NCI-H460 (cell line): ENCODE measurements at places on chromosomes 1 and 21.

DNA sequence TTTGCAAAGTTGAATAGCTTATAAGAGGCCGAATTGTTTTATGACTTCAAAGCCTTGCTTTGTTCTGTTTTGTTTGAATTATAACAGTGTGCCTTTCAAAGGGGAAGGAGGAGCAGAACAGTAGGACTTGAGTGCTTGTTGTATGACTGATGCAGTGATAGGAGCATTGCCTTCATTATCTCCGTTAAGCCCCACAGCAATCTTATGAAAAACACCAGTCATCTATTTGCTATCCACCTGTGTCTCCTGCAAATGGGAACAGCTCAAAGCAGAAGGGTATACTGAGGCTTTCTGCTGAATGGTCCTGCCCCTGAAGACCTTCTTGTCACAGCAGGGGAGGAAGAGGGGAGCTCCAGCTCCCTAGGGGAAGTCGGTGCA, 127.5 kb downstream of the RNF220 start:
- DNase-seq: no peak

GRCh38 chr1:100810360-100810759, 84.3 kb downstream of the EXTL2 start:
- DNase-seq: no peak

DNA sequence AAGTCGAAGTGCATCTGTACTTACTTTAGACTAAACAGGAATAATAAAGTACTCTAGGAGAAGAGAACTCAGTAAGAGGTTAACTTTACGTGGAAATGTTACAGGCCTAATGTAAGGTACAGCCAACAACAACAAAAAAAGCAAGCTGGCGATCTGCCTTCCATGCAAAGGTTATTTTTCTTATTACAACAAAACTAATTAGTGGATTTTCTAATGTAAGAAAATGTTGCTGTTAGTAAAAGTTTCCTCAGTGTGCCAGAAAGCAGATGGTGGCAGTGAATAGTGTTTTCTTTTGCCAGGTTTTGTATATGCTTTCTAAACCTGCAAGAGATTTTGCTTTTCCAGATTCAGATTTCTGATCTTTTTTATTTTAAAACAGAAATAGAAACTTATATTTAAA, 179.2 kb downstream of the NFIA start:
- no peak for DNase-seq

DNA sequence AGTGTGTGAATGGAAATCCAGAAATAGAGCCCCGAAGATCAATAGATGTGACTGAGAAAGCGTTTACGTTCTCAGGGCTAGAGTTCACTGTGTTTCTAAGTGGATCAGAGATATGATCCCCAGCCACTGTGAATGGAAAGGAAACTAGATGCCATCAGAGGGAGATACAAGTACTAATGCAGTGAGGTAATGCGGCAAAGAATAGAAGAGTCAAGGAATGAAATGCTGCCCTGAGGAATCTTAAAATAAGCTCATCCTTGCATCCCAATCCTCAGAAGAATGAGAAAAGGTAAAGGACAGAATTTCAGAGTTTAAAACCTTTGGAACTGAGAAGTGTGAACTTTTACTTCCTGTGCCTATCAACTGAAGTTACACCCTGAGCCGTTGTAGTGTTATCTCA, 165.5 kb upstream of the ESRRG start:
- DNase-seq: no peak

DNA sequence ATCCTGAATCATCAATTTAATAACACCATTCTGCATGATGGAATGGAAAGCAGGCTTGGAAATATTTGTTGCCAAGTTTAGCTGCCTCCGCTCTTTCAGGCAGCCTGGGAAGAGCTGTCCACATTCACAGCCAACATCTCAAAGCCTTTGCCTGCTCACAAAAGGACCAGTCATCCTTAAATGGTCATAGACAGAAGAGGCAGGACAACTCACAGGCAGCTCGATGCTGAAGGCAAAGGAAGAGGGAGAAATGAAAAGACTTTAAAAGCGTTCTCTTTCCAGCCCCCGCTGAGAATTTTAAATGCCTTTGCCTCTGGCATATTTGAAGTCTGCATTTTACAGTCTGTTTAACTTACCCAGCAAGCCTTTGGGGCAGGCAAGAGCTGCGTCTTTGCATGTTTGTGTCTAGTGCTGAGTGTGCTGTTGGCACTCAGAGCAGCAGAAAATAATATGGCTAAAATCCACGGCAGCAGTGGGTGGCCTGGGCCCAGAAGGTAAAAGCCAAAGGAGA, 68.9 kb downstream of the NMNAT2 start:
- DNase-seq: no peak

DNA sequence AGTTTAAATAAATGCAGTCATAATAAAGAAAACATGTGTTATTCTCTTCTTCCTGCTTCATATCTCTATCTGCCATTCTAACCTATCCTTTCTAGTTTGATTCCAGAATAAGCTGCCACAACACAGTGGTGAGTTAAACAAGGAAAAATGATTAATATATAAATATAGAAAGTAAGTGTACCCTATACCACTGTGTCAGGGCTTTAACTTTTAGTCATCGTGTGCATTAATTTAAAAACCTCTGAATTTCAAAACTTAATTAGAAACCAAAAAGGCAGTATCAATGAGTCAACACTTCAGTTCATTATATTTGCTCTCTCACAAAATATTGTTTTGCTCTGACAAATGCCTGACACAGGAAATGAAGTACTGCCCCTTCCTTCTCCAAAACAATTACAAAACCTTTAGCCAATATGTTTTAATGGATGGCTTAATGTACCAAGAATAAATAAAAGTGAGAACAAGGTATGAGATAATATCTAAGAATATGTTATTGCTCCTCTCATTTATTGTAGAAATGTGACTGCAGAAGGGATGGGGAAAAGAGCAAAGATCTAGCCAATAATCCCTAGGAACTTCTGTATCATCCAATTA, 634.8 kb downstream of the KCNT2 start:
- DNase-seq: no peak

DNA sequence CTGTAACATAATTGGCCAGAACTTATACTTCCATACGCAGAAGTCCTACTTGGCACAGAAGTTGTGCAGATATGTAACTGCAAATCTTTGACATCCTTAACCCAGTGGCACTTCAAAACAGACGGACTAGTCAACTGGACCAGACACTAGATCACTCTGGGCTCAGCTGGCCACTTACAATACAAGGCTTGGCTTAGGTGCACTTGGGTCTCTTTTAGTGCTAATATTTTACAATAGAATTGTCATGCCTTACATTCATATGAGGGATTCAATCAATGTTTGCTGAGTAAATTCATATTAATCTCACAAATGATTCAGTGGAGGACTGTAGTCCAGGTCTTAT, 20.1 kb downstream of the XKR8 start:
- no peak for DNase-seq

DNA sequence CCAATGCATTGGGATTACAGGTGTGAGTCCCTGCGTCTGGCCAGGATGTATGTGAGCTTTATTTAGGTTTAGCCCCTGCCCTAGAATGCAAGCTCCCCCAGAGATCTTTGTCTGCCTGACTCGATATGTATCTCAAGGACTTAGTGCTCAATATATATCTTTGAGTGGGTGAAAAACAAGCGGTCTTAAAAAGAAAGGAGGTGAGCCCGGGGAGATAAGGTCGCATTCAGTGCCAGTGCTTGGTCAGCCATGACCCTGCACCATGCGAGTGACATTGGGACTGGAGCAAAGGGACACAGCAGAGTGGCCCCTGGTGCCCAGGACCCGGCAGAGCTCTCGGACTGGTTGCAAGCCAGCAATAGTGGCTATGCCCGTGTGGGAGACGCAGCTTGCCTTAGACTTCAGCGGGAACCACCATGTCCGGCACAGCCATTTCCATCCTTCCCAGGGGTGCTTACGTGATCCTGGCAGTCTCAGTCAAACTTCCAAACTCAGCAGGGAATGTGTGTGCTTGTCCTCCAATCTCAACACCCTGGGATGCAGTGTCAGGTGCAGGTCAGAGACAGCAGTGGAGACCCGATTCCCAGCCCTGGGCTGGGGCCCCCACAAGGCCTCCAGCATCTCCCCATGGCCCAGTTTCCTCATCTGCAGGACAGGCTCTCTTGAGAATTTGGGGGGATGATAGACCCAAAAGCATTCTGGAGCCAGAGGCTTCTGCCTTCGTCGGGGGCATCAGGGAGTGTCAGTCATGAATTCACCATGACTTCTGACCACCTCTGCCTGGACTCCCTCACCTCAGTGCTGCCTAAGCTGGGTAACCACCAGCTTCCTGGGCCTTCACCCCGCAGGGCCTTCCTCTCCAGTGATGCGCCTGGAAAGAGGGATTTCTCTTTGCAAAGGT, 1.8 kb downstream of the MX2 start:
- no peak for DNase-seq

GRCh38 chr1:150558303-150558704, 9.1 kb downstream of the ADAMTSL4 start:
- DNase-seq: no peak

DNA sequence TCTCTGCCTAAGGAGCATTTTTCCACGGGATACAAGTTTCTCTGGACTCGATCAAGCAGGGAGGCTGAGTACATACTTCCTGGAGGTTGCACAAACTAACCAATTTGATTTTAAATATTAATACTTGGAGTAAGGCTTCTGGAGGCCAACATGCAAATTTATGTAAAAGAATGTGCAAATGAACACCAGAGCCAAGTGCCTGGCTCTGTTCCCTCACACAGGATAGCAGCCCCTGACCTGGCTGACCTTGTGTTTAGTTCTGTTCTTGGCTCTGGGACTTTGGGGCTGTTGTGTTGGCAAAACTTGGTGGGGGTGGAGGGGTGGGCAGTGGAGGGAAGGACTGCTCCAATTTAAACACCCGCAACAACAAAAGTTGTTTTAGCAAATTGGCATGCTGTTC, 34.2 kb downstream of the CNIH3 start:
- no peak for DNase-seq

DNA sequence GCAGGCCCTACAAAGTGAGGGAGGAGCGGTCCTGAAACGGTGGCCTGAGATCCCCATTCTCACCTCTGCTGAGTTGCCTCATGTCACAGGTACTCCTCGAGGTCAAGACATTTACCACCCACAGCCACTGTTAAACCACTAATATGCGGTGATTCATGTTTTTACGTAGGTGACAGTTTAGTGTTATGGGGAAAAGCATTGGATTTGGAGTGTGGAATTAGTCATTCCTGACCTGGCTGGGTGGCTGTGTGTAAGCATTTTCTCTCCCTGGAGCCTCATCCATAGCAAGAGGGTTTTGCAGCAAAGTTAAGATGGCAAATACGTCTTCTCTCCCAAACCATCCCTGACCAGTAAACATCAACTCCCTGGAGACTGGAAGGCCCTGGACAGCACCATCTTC, 57.8 kb upstream of the KCNJ6 start:
- DNase-seq: peak; percentile 69

DNA sequence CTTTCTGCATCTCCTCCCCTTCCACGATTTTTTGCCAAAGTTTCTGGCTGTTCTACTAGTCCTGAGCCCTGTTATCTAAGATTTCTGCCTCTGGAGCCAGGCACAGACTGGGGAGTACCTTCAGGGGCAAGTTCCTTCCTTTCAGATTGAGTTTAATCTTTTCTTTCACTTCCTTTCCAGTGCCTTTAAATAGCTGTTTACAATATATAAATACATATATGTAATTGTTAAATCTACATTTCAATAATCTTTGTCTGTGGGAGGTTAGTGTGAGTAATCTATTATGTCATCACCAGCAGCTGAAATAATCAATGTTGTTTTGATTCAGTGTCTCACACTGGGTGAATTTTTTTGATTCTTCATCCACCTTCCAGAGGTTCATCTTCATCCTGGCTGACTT, 31.8 kb downstream of the DIPK1A start:
- no peak for DNase-seq

DNA sequence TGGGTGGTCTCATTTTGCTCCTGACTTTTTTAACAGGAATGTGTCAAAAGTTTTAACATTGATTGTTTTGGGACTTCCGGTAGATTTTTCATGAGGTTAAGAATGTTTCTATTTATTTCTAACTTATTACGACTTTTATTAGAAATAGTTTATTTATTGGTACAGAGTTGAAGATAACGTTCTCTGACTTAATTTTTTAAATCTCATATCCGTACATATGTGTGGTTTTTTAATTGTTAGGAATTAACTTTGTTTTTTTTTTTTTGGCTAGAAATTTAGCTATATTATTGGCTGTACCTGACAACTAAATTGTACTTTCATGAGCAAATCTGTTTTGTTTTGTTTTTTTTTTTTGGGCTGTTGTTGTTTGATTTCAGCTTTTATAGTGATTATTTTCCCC, 32.0 kb downstream of the RNF2 start:
- no peak for DNase-seq

DNA sequence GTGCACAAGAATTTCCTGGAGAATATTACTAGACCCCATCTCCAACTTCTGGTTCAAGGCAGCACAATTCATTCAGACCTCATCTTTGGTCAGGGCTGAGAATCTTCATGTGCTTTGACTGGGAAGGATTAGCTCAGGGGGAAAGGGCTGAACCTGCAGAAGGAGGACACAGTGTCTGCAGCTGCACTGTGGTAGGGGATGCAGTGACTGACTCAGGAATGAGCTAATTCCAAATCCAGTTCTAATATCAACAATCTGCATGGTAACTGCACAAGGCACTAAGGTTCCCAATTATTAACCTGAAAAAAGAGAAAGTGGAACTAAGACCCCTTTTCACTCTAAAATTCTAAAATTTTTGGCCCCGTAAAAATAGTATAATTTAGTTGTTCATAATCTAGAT, 31.6 kb downstream of the TTLL7 start:
- no peak for DNase-seq

GRCh38 chr1:151171190-151171589, 4.6 kb downstream of the TMOD4 start:
- no peak for DNase-seq

DNA sequence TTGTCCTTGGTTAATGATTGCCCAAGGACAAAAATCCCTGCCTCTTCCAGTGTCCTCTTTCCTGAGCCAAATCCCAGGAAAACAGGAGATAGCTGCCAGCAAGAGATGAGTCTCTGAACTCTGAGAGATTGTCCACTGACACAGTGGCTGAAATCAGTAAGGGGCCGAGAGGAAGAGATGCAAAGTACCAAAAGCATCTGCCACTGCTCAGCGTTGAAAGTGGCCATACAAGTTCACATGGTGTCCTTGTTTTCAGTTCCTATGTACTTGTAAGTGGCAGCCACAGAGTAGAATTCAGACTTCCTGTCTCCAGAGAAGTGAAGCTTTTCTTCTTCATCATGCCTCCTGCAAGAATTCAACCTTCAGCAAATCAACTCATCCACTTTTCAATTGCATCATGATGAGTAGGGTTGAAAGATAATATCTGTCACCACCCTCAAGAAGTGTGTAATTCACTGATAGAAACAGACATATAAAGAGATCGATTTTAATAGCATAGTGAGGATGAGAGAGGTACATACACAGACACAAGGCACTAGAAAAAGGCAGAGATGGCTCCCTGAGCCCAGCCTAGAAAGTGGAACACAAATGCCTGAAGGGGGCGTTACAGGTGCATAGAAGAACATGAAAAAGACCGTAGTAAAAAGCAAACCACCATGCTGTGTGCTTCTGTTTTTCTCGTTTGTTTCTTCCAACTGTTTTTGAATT, 185.8 kb downstream of the MRPL39 start:
- peak; percentile 24 for DNase-seq

GRCh38 chr1:212638492-212639151, 30.1 kb downstream of the ATF3 start:
- no peak for DNase-seq
